ENCODE measurements at places on chromosomes 7 and 10.

- DNase-seq: no peak
Measured at GRCh38 chr10:23345861-23346260, 1.3 kb upstream of the C10orf67 start.

DNA sequence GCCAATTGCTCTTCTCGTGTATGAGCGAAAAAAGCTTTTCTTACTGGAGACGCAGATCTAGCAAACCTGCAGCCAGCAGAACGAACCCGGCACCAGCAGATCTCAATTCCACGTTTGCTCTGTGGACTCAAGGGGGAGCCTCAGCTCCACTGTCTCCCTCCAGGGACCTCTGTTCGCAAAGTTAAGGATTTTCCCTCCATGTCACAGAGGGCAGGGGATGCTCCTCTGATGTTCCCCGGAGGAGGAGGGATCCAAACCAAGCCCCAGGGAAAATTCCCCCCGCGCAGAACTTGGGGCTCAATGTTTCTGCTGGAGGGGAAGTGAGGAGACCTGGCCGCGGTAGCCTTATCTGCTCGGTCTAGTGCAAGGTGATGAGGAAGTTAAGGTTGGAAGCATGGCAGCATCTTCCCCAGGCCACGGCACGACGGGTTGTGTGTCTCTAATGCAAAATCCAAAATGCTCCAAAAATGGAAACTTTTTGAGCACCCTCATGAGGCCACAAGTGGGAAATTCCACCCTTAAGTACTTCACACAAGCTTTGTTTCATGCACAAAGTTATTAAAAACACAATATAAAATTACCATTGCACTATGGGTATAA, 9.0 kb downstream of the IQCE start:
- no peak for DNase-seq

GRCh38 chr7:98287486-98287959, 6.0 kb downstream of the BRI3 start:
- DNase-seq: no peak

DNA sequence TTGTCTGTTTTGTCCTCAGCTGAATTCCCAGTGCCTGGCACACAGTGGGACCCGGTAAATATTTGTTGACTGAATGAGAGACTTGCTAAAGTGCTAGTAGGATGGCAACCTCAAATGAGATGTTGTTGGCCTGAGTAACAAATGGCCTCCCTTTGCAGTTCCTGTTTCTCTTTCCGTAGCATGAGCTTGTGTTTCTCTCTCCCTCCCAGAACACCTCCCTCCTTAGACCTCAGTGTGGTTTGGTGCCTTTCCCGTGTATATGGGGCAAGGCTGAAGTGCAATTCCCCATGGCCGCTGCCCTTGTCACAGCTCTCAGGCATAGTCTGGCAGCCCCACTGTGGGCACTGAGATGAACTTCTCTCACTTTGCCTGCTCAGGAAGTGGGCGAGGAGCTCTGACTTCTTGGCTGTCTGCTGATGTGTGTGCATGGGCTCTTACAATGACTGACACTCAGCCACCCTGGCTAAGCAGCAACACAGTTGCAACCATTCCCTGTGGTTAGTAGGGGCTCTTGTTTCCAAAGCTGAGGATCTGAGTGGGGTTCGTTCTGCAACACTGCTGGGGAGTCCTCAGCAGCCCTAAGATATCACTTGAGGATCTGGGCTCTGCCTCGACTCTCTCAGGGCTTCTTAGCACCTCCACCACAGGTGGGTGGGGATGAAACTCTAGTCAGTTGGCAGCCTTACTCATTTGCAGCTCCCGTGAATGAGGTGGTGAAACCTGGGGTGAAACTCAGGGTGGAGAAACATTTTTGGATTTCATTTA, 136.1 kb downstream of the ICA1 start:
- DNase-seq: peak; percentile 63

- DNase-seq: no peak
Measured at GRCh38 chr10:94069884-94070283, 76.2 kb downstream of the PLCE1 start.

- no peak for DNase-seq
Measured at GRCh38 chr7:135517060-135517459, 7.2 kb upstream of the CNOT4 start.

- no peak for DNase-seq
Measured at GRCh38 chr10:84539216-84539615, 210.8 kb downstream of the CCSER2 start.

GRCh38 chr7:97401398-97401797, 283.9 kb downstream of the SDHAF3 start:
- no peak for DNase-seq

- DNase-seq: no peak
Measured at GRCh38 chr10:102420181-102420713, 389 bp upstream of the FBXL15 start.

GRCh38 chr7:98913612-98914011, 35.3 kb downstream of the TRRAP start:
- no peak for DNase-seq

- no peak for DNase-seq
Measured at GRCh38 chr7:42493436-42494198, 256.6 kb upstream of the GLI3 start.

- DNase-seq: no peak
Measured at GRCh38 chr10:131617113-131617858, 283.5 kb upstream of the PPP2R2D start.

GRCh38 chr7:81285142-81285871, 366.5 kb upstream of the SEMA3C start:
- DNase-seq: no peak

DNA sequence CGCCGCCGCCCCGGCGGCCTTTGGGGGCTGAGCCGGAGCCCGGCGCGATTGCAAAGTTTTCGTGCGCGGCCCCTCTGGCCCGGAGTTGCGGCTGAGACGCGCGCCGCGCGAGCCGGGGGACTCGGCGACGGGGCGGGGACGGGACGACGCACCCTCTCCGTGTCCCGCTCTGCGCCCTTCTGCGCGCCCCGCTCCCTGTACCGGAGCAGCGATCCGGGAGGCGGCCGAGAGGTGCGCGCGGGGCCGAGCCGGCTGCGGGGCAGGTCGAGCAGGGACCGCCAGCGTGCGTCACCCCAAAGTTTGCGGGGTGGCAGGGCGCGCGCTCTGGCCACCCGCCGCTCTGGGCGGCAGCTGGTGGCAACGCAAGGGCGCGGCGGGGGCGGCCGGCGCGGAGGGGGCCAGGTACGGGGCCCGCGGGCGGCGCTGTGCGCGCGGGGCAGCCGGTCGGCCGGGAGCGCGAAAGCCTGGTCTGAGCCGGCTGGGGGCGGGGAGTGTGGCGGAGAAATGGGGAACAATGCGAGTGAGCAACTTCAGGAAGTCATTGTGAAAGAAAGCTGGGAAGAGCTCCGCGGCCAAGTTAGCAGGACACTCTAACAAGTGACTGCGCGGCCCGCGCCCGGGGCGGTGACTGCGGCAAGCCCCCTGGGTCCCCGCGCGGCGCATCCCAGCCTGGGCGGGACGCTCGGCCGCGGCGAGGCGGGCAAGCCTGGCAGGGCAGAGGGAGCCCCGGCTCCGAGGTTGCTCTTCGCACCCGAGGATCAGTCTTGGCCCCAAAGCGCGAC, at the start of gene IKZF1:
IKZF1 (plus strand) TSS at position 588 of the 782 bp plus-strand sequence. CDS start 14,346 bp downstream, outside the sequence.
- no peak for DNase-seq

GRCh38 chr10:116385994-116386809, 41.4 kb upstream of the PNLIPRP3 start:
- DNase-seq: no peak

GRCh38 chr7:21942955-21943354, 2.7 kb downstream of the CDCA7L start:
- DNase-seq: no peak

DNA sequence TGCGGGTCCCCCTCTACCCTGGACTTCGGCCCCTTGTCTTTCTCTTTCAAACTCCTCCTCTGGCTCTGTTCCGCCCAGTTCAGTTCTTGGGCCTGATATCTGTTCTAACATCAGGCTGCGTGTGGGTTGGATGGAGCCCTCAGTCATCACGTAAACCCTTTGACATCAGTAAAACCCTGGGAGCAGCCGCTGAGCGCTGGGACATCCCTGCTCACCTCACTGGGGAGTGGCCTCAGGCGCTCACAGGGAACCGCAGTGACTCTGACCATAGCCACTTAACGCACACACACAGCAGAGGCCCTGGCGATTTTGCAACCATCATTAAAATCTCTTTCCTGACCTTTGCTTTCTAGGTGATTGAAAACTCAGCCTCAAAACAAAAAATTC, 113.3 kb downstream of the CYTH3 start:
- DNase-seq: no peak

GRCh38 chr7:110620110-110620735, 470.7 kb upstream of the LRRN3 start:
- DNase-seq: no peak

GRCh38 chr7:7967886-7968543, 581 bp upstream of the GLCCI1 start:
- no peak for DNase-seq

DNA sequence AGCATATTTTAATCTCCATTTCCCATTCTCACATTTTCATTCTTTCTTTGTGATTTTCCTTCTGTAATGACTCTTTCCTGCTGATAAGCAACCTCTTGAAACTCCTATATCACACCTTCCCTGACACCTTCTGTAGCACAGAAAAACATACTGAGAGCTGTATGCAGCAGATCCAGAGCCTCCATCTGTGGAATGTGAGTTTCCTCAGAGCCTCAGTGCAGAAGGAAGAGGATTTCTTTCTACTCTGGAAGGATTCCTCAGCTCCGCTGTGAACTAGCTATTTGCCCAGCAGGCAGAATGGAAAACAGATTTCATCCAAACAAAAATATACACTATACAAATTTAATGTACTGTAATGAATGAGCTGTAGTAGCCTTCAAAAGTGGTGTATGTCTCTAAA, 841.3 kb upstream of the ZWINT start:
- DNase-seq: no peak

DNA sequence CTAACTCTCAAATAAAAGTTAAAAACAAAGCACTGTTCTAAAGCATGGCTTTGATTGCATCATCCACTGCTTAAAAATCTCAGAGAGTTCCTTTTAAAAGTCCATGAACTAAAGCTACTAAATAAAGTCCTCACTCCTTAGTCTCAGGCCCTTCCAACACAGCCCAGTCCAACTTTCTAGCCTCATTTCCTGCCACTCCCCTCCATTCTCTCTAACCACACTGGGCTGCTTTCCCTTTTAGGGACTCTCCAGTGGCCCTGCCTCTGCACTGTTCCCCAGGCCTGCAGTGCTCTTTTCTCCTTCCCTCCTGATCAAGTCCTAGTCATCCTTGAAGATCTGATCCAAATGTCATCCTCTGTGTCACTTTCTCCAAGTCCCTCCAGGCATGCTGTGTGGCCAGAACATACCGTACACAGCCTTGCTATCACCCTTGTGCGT, 56.9 kb upstream of the PPP1R3C start:
- DNase-seq: no peak

GRCh38 chr7:54419209-54419608, 123.0 kb upstream of the VSTM2A start:
- no peak for DNase-seq

Data from activated T-helper 9 cell treated with anti-CD3 and anti-CD28 coated beads, Interleukin-2, amount 50 U/mL, for 16 hours (primary cell).